Calu3 (cell line): ENCODE measurements at places on chromosomes 1 and 21. TPM values are rescaled to one million over a fixed set of nuclear protein-coding genes. Genes with fewer than 3 reads are reported as not detected.

PDPN gene
- not detected in 2 replicates for total RNA-seq

DNAJC28 gene
- total RNA-seq: 1.2 and 2.0 TPM in 2 replicates

C4BPA gene
- 1.0 and 1.3 TPM in 2 replicates for total RNA-seq

CFAP45 gene
- 1.6 and 1.8 TPM in 2 replicates for total RNA-seq

DNA sequence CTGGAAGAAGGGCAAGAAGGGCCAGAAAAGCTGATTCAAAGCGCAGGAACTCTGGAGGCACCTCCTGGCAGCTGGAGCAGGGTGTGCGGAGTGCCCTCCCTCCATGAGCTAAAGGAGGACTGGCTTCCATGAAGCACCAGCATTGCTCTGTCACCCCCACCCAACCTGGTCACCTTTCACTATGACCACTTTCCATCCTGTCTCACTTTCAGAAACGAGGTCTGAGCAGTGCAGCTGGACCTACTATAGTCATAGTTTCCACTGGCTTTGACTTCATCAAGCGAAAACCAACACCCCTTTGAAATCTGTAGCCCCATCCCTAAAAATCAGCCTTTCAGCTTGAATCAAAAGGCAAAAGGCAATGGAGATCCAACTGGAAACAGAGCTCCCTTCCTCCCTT lies 84.8 kb upstream of the CACNA1E start:
- DNase-seq: no peak

DNA sequence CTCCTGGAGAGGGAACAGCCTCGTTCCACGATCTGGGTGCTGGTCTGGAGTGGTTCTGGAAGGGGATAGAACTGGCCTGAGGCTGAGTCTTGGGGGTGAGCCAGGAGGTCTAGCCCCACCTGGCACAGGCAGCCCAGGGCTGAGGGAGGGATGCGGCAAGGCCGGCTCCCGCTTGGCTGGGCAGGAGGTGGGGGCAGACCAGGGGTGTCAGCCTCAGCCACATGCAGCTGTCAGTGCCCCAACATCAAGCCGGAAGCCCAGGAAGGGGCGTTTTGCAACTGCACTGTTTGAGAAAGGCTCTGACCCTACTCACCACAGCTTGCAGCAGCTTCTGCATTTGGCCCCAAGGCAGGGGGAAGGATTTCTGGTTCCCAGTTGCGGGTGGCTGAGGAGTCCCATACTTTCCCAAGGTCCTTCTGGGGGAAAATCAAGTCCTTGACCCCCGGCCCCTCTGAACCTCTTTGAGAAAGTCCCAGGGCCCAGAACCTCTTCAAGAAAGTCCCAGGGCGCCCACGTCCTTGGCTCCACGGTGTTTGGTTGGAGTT lies 2.0 kb downstream of the EFHD2 start:
- no peak for DNase-seq

- DNase-seq: peak; percentile 23
Measured at GRCh38 chr1:79079770-79080169, 73.2 kb upstream of the ADGRL4 start.

GRCh38 chr1:114008480-114008941 lies 29.2 kb downstream of the OLFML3 start:
- DNase-seq: no peak

DNA sequence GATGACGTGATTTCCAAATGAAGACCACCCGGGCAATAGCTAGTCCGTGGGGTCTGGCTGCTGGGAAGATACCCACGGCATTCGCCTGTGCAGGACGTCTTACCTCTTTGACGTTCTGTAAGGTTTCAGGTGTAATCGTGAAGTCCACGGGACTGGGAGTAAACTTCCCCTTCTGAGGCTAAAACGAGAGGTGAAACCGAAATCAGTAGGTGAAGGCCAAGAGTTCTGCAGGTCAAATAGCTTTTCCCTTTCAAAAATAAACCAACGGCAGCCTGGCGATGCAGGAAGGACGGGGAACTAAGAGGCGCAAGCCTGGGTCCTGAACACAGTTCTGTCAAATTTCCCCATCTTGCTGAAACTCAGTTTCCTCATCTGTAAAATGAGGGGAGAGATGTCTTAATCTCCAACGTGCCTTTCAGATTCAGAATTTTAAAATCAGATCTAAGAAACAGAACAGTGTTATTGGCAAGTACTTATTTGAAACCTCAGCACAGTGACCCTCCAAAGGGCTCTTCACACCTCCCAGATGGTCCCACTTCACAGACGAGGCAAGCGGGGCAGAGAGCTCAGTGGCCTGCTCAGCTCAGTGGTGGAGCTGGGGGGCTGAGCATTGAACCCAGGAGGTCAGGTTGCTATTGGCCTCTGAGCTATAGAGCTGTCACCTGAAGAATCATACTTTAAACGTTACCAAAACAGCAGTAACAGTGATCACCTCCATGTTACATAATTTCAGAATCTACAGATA lies 34.7 kb downstream of the VPS26C start:
- no peak for DNase-seq

DNA sequence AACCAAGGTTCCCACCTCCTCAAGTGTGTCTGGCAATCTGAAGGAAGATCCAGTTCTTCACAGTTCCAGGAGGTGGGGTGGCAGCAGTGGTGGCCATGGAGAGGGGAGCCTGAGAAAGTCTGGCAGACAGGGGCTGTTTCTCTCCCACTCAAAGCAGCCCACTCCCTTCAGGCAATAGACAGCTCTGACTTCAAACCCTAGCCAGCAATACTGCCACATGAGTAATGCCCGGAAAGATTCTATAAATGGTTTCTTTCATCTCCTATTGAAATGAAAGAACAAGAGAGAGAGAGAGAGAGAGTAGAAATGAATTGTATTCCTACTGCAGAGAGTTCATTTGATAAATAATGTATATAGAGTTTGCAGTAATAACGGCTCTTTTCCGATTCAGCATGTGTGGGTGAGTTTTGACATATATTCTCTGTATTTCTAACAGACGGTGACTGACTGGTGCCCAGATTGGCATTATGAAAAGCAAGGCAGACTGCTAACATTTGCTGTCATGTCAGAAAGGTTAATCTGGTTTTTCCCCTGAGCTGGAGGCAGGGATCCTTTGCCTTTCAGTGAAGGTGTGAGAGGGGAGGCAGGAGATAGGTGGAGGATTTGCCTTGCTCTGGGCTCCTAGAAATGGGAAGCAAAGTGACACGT lies 267.1 kb upstream of the KIAA0040 start:
- no peak for DNase-seq

DNA sequence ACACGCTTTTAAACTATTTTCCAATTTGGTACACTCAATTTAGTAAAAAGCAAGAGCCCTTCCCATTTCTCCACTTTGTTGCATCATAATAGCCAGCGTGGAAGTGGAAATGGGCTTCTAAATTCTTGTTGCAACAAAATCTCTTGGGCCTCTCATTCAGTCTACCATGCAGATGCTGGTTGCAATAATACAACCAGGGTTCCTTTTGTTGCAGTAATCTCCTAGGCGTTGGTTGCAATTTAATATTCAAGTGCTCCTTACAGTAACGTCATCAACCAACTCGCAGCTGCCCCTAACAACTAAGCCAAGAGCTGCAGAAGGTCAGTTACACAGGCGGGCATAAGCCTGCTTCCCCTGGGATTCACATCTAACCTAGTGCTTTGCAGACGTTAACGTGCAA lies 2.7 kb upstream of the HDGF start:
- DNase-seq: no peak

DNA sequence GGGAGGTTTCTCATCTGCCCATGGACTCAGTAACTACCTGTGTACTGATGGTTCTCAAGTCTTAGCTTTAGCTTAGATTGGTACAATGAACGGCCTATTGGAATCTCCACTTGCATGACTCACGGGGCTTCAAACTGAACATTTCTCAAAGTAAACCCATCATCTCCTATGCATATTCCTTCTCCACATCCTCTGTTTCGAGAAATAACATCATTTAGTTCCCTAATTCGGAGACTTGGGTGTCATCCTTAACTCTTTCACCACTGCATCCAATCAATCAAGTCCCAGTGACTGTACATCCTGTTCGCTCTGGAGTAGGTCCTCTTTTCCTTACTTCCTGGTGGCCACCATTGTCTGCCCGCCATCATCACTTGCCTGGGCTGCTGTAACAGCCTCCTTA lies 55.8 kb downstream of the LGR6 start:
- no peak for DNase-seq

GRCh38 chr1:5410652-5411051 lies 581.6 kb downstream of the NPHP4 start:
- no peak for DNase-seq
